ENCODE measurements at places on chromosomes 16 and 17.

DNA sequence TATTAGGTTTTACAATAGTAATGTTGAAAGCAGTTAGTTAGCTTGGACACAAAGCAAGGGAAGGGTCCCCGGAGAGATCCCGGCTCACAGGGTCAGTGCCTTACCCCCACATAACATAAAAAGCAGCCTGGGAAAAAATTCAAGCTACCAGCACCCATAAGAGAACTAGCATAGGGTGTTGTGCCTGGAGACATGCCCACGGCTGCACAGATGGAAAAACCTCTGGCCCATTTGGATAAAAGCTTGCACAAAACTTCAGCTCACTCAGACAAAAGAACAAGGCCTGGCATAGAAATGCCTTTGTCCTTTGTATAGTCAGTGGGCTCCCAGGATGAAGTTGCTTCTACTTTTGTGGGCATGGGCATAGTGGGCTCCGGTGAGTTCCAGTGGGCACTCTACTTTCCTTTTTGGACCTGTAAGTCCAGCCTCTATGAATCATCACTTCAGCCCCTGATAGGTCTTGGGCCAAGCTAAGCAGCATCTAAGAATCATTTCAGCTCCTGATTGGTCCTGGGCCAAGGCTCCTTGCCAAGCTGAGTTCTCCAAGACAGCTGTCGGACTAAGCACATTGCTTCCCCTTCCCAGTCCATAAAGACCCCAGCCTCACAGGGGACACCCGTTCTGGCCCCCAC lies 1.3 kb upstream of the RDM1 start:
- DNase-seq = no peak

DNA sequence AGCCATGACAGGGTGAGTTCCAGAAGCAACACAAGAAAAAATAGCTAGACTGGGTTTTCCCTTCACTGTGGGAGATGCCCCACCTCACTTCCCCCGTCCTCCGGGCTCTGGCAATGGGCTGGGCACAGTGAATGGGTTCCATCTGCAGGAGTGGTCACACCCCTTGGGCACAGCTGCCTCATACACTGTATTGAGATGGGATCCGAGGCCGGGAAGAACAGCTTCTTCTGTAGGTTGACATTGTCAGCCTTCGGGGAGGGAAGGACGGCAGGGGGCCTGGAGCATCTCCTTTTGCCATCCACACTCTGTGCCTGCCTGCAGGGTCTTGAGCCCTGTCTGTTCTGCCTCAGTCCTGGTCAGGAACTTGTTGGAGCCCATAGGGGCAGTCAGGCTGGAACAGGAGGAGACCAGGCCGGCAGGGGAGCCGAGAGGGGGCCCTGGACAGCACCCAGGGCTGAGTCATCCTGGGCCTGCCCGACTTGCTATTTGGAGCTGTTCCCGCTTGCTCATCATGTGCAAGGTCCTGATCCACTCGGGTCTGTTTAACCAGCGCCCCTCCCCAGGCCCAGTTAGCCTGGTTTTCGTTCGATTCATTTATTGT lies 286.7 kb downstream of the SEC14L1 start:
- no peak for DNase-seq

DNA sequence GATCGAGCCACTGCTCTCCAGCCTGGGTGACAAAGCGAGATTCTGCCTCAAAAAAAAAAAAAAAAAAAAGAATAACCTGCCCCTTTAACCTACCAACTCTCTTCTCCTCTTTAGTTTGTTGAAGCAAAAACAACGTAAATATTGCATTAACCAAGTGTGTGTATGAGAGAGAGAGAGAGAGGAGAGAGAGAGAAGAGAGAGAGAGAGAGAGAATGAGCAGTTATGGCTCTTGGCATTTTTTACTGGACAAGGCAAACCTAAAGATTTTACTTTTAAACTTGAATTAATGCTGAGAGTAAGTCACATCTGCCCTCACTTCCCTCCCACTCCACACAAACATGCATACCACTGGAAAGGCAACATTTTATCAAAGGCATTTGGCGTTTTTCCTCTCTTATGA lies 3.0 kb upstream of the SLFN5 start:
- no peak for DNase-seq

- DNase-seq = no peak
These were observed 13.2 kb upstream of the HEATR6 start for GRCh38 chr17:60091908-60092331.

- DNase-seq = no peak
These were observed 92.2 kb upstream of the CACNG3 start for GRCh38 chr16:24163935-24164334.

- no peak for DNase-seq
These were observed 26.8 kb downstream of the PRKCB start for GRCh38 chr16:23862556-23862955.

- DNase-seq = no peak
These were observed 22.1 kb upstream of the PHF12 start for GRCh38 chr17:28973425-28973824.

All from stimulated activated CD4-positive, alpha-beta T cell treated with anti-CD3 and anti-CD28 coated beads, Interleukin-4, amount 100 ng/mL, for 24 hours (primary cell).